ENCODE measurements at places on chromosomes 4 and X. TPM values are rescaled to one million over a fixed set of nuclear protein-coding genes. Genes with fewer than 3 reads are reported as not detected.

GRCh38 chrX:19824603-19825002 lies 62.8 kb downstream of the SH3KBP1 start:
- H3K27me3 ChIP-seq, result no peaks in the 10 kb centered on the region
- peaks cover 18% of the 10 kb centered on the region for H3K36me3 ChIP-seq
- peaks cover 20% of the 10 kb centered on the region for H3K4me1 ChIP-seq
- H3K27ac ChIP-seq, result no peak overlapping the region

GRCh38 chr4:2924765-2925301 lies 38.4 kb downstream of the NOP14 start:
- no peak for DNase-seq
- peaks cover 30% of the 10 kb centered on the region for H3K4me1 ChIP-seq
- peak overlapping the region; percentile 20 for H3K27ac ChIP-seq
- no peaks in the 10 kb centered on the region for H3K27me3 ChIP-seq
- H3K36me3 ChIP-seq, result peaks cover 55% of the 10 kb centered on the region

DNA sequence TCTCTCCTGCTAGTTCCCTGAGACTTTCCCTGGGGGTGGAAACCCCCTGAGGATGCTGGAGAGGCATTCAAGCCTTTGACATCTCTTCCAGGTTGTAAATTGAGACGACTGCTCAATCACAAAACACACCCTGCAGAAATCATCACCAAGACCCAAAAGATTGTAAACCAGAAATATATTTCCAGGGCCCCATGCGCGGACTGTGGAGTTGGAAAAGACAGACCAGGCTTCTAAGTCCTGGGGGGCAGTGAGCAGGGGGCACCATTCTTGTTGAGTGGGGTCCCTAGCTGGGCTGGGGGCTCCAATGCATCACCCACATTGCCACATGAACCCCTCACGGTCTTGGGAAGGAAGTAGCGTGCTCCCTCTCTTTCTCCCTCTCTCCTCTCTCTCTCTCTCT lies 87.9 kb upstream of the C4orf50 start:
- no peak overlapping the region for H3K27ac ChIP-seq
- H3K27me3 ChIP-seq, result no peaks in the 10 kb centered on the region
- H3K4me3 ChIP-seq, result no peak overlapping the region
- no peaks in the 10 kb centered on the region for H3K4me1 ChIP-seq

- peaks cover 8% of the 10 kb centered on the region for H3K4me1 ChIP-seq
- peaks cover 13% of the 10 kb centered on the region for H3K27me3 ChIP-seq
- no peak for DNase-seq
Measured at GRCh38 chr4:47829438-47829837, 8.4 kb downstream of the CORIN start.

- H3K27ac ChIP-seq, result peak overlapping the region; percentile 94
- peaks cover 33% of the 10 kb centered on the region for H3K36me3 ChIP-seq
- no peaks in the 10 kb centered on the region for H3K27me3 ChIP-seq
- H3K4me1 ChIP-seq, result peaks cover 75% of the 10 kb centered on the region
Measured at GRCh38 chr4:112284166-112284565, 1.5 kb downstream of the TIFA start.

- peaks cover 11% of the 10 kb centered on the region for H3K4me1 ChIP-seq
- H3K36me3 ChIP-seq, result no peaks in the 10 kb centered on the region
- peaks cover 75% of the 10 kb centered on the region for H3K27me3 ChIP-seq
Measured at GRCh38 chr4:76957004-76957738, 7.6 kb downstream of the SEPTIN11 start.

DNA sequence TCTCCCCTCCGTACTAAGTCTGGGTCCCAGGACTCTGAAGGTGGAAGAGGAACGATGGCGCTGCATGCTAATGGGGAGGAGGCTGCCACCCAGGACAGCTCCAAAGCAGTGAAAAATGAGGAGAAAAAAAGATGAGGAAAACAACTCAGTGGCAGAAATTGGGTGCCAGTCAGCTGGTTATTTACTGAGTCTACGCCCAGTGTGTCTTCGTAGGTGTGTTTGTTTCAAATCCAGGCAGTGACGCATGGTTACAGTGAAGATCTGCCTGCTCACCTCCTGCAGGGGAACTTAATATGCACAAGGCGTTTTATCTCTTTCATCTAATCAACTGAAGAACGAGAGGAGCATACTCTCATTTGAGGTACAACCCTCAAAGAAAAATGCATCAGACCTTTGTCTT lies 70.9 kb upstream of the FBXW7 start:
- H3K27ac ChIP-seq, result no peak overlapping the region
- no peak overlapping the region for H3K4me3 ChIP-seq
- H3K36me3 ChIP-seq, result no peaks in the 10 kb centered on the region

DNA sequence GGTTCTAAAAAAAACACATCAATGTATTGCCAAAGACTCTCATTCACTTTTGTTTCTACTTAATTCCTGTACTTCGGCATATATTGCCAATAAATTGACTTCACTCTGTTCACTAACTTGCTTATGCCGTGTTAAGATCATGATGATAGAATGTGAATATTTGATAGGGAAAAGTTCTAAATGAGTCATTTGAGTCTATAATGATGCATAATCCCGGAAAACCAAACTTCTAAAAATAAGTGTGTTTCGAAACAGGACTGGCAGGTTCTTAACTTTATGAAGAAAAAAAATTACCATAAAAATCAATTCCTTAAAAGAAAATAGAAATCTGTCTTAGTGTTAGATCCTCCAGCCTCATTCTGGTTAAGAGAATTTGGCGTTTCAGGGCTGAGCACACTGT lies 387.5 kb upstream of the FTHL17 start:
- no peak overlapping the region for H3K4me3 ChIP-seq
- no peaks in the 10 kb centered on the region for H3K36me3 ChIP-seq
- no peak for DNase-seq
- H3K4me1 ChIP-seq, result no peaks in the 10 kb centered on the region
- H3K27ac ChIP-seq, result no peak overlapping the region

- H3K4me1 ChIP-seq, result no peaks in the 10 kb centered on the region
- H3K4me3 ChIP-seq, result no peak overlapping the region
- no peak for DNase-seq
- no peaks in the 10 kb centered on the region for H3K36me3 ChIP-seq
Measured at GRCh38 chrX:45353456-45353855, 152.8 kb upstream of the DIPK2B start.

GRCh38 chr4:185735866-185736400 lies 76.1 kb downstream of the SORBS2 start:
- DNase-seq, result no peak
- no peaks in the 10 kb centered on the region for H3K4me1 ChIP-seq
- H3K27ac ChIP-seq, result no peak overlapping the region
- no peaks in the 10 kb centered on the region for H3K27me3 ChIP-seq
- H3K4me3 ChIP-seq, result no peak overlapping the region

DNA sequence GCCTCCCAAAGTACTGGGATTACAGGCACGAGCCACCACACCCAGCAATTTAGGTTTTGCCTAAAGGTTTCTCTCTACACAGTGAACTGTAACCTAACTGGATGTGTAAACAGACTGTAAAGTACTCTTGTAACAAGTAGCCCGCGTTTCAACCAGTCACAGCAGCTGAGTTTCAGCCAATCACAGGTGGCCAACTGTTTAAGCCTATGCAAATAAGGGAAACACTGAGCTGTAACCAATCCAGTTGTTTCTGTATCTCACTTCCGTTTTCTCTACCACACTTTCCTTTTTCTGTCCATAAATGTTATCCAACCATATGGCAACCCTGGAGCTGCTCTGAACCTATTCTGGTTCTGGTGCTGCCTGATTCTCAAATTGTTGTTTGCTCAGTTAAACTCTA lies 59.9 kb downstream of the DIPK2B start:
- no peaks in the 10 kb centered on the region for H3K36me3 ChIP-seq
- H3K4me3 ChIP-seq, result no peak overlapping the region
- H3K27me3 ChIP-seq, result no peaks in the 10 kb centered on the region
- no peak overlapping the region for H3K27ac ChIP-seq

- H3K36me3 ChIP-seq, result peaks cover 12% of the 10 kb centered on the region
- H3K4me1 ChIP-seq, result peaks cover 13% of the 10 kb centered on the region
- H3K27me3 ChIP-seq, result no peaks in the 10 kb centered on the region
- H3K4me3 ChIP-seq, result peak overlapping the region; percentile 96
Measured at GRCh38 chrX:48800574-48801279, 1.1 kb upstream of the HDAC6 start.

DNA sequence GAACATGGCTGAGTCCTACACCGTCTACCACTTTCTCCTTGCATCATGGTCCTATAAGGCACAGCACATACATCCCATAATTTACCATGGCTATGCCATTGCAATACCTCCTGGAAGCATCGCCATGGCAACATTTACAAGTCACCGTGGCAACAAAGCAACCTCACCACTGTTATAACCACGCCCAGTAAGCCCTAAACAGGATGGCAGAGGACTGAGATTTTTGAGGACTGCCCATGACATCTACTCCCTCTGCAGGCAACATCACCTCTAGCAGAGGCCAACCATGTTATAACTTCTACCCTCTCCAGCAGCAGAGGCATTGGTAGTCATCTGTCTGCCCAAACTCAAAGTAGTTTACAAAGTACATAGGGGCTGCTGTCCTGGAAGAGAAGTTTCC lies 29.7 kb downstream of the BCOR start:
- peak overlapping the region; percentile 13 for H3K27ac ChIP-seq
- DNase-seq, result peak; percentile 78
- peaks cover 49% of the 10 kb centered on the region for H3K4me1 ChIP-seq
- no peak overlapping the region for H3K4me3 ChIP-seq
- H3K36me3 ChIP-seq, result peaks cover 58% of the 10 kb centered on the region

- no peaks in the 10 kb centered on the region for H3K36me3 ChIP-seq
- no peaks in the 10 kb centered on the region for H3K27me3 ChIP-seq
- H3K4me1 ChIP-seq, result no peaks in the 10 kb centered on the region
- DNase-seq, result no peak
- H3K27ac ChIP-seq, result no peak overlapping the region
Measured at GRCh38 chrX:2903366-2903765, 25.8 kb downstream of the ARSD start.

DNA sequence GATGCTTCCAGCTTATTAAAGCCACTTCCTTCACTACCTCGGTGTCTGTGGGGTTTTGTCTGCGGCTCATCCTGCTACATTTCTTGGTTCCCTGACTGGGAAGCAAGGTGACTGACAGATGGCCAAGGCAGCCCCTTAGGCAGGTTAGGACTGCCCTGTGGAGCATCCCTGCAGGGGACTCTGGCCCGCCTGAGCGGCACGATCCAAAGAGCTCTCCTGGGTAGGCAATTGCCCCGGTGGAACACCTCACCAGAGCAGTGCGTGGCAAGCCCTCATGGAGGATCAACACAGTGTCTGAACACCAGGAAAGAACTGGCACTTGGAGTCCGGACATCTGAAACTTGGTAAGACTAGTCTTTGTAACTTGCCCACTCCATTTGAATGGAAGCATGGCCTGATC lies 1143.4 kb downstream of the ARAP2 start:
- H3K36me3 ChIP-seq, result no peaks in the 10 kb centered on the region
- no peak overlapping the region for H3K4me3 ChIP-seq
- no peak for DNase-seq
- no peak overlapping the region for H3K27ac ChIP-seq

- no peak overlapping the region for H3K27ac ChIP-seq
- peaks cover 9% of the 10 kb centered on the region for H3K27me3 ChIP-seq
- H3K4me3 ChIP-seq, result no peak overlapping the region
- DNase-seq, result no peak
- H3K4me1 ChIP-seq, result no peaks in the 10 kb centered on the region
Measured at GRCh38 chr4:145230726-145231125, 50.3 kb upstream of the OTUD4 start.

- H3K27me3 ChIP-seq, result no peaks in the 10 kb centered on the region
- H3K36me3 ChIP-seq, result no peaks in the 10 kb centered on the region
- DNase-seq, result no peak
- H3K4me3 ChIP-seq, result no peak overlapping the region
- no peak overlapping the region for H3K27ac ChIP-seq
Measured at GRCh38 chrX:142036116-142036515, 132.4 kb downstream of the MAGEC1 start.

DNA sequence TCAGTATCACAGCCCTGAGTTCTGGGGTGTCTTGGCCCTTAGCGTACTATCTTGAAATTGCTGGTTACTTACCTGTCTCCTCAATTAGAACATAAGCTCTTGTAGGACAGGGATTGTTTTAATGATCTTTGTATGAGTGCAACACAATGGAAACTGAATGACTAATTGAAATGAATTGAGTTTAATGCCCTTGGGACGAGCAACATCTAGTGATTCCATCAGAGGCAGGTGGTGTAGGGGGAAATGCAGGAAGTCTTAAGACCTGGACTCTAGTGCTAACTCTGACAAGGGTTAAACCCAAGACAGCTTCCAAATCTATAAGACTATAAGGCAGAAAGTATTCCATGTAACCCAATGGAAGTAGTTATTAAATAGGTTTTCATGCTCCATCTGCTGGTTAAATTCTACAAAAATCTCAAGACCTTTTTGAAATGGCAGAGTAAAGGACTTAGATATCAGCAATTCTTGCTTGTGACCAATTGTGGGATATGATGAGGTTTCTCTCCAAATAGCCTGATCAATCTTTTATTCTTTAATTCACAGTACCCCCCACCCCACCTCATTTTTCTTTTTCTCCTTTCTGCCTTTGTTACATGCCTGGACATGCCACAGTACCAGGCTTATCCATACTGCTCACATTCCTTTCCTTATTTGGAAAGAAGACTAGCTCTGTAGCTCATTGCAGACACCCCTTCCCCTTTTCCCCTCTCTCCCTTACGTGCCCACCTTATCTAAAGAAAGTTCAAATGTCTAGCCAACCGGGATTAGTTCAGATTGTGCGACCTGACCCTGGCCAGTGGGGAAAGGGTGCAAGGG lies 340.8 kb downstream of the PAPSS1 start:
- H3K4me1 ChIP-seq, result no peaks in the 10 kb centered on the region
- DNase-seq, result no peak
- H3K36me3 ChIP-seq, result no peaks in the 10 kb centered on the region
- no peak overlapping the region for H3K4me3 ChIP-seq
- H3K27me3 ChIP-seq, result no peaks in the 10 kb centered on the region

DNA sequence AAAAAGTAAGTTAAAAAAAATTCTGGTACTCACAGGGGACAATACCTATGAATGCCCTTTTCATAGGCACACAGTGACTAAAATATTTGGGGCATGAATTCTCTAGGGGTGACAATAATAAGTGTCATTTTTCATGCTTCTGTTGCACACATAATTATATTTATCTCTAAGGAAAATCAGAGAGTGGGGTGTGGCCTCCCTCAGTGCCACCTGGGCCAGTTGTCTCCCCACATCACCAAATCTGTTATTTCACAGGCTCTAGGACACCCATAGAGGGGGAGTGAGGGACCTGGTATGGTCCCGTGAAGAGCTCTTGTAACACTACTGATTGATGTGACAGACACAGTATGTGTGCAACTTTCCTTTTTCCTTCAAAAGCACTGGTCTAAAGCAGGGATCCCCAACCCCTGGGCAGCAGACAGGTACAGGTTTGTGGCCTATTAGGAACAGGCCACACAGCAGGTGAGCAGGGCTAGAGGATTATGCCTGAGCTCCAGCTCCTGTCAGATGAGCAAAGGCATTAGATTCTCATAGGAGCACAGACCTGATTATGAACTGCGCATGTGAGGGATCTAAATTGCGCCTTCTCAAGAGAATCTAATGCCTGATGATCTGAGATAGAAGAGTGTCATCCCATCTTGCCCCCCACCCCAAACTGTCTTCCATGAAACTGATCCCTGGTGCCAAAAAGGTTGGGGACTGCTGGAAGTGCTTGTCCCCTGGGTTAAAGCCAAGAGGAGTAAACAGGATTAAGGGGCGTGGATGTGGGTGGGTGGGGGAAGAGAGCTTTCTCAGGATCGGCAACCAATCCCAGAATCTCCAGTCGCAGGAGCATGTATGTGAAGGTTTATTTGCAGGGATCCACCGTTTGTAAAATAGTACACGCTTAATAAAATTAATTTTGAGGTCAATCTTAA lies 856 bp downstream of the SLC9B1 start:
- H3K27ac ChIP-seq, result peak overlapping the region; percentile 94
- no peaks in the 10 kb centered on the region for H3K27me3 ChIP-seq
- peaks cover 22% of the 10 kb centered on the region for H3K4me1 ChIP-seq
- peaks cover 6% of the 10 kb centered on the region for H3K36me3 ChIP-seq
- DNase-seq, result peak; percentile 65

Gene NHSL2
- total RNA-seq, result 0.07 TPM

Gene CLGN
- total RNA-seq, result not detected

Gene C4orf36
- not detected for total RNA-seq

Gene GPRASP3
- total RNA-seq, result 1.7 TPM

Gene CCNI
- 214 TPM for total RNA-seq

Gene ERAS
- total RNA-seq, result not detected
